ENCODE measurements at places on chromosomes 6 and 20. TPM values are rescaled to one million over a fixed set of nuclear protein-coding genes. Genes with fewer than 3 reads are reported as not detected.

RALGAPA2 gene
- 66.7 TPM for total RNA-seq

LRRC73 gene
- total RNA-seq = 0.99 TPM

HTR1E gene
- 0.33 TPM for total RNA-seq

TPD52L1 gene
- 40.8 TPM for total RNA-seq

NKX2-2 gene
- not detected for total RNA-seq

NHLRC1 gene
- 2.8 TPM for total RNA-seq

CNPY3 gene
- 39.6 TPM for total RNA-seq

MICAL1 gene
- 28.6 TPM for total RNA-seq

LY6G6C gene
- total RNA-seq = not detected

SRMS gene
- total RNA-seq = not detected

LATS1 gene
- total RNA-seq = 52.7 TPM

TAF11 gene
- total RNA-seq = 33.5 TPM

SIRPD gene
- not detected for total RNA-seq

BCAS1 gene
- total RNA-seq = 6.1 TPM

CST2 gene
- not detected for total RNA-seq

LHFPL5 gene
- 0.27 TPM for total RNA-seq

MYLK2 gene
- 2.5 TPM for total RNA-seq

KHDC1 gene
- 5.5 TPM for total RNA-seq

GJA1 gene
- 209 TPM for total RNA-seq

FAM50B gene
- total RNA-seq = 14.1 TPM

HLA-DRB1 gene
- total RNA-seq = 6.3 TPM

EFHC1 gene
- total RNA-seq = 77.2 TPM

RAB44 gene
- 0.33 TPM for total RNA-seq

TFAP2D gene
- total RNA-seq = 1.3 TPM

ETV7 gene
- 0.38 TPM for total RNA-seq

ANGPT4 gene
- total RNA-seq = 0.60 TPM

FOXQ1 gene
- total RNA-seq = 2.7 TPM

EIF6 gene
- 47.2 TPM for total RNA-seq

KIF25 gene
- total RNA-seq = not detected

TNXB gene
- 129 TPM for total RNA-seq

BMP6 gene
- 13.1 TPM for total RNA-seq

FAM209B gene
- not detected for total RNA-seq

TBC1D32 gene
- total RNA-seq = 66.9 TPM

ZSWIM3 gene
- total RNA-seq = 16.2 TPM

SAMD3 gene
- total RNA-seq = 7.9 TPM
